ENCODE measurements at places on chromosomes 2 and 18.

GRCh38 chr2:151111599-151112278 is 149.9 kb downstream of the RBM43 start:
- peak; percentile 52 for DNase-seq

GRCh38 chr2:175624785-175625184 is 377.3 kb downstream of the LNPK start:
- no peak for DNase-seq

DNA sequence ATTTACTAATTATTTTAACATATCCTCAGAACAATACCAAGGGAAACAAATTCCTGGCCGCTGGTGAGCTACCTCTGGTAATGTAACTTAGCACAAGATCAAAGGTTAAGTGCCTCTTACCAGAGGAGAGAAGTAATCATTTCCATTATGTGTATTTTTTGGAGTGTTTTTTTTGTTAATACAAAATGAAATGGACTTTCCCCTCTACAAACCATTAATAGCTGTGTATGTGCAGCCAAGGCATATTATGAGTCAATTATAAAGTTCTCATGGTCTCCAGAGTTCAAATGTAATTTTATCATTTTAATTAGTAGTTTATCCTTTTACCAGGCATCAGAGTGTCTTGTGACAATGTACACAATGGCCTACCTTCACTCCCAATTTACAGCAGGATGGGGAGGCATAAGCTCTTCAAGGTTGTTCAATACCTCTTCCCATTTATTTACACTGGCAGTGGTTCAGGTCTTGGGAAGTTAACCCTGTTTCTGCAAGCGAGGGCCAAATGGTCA is 242.2 kb downstream of the TGIF1 start:
- no peak for DNase-seq

DNA sequence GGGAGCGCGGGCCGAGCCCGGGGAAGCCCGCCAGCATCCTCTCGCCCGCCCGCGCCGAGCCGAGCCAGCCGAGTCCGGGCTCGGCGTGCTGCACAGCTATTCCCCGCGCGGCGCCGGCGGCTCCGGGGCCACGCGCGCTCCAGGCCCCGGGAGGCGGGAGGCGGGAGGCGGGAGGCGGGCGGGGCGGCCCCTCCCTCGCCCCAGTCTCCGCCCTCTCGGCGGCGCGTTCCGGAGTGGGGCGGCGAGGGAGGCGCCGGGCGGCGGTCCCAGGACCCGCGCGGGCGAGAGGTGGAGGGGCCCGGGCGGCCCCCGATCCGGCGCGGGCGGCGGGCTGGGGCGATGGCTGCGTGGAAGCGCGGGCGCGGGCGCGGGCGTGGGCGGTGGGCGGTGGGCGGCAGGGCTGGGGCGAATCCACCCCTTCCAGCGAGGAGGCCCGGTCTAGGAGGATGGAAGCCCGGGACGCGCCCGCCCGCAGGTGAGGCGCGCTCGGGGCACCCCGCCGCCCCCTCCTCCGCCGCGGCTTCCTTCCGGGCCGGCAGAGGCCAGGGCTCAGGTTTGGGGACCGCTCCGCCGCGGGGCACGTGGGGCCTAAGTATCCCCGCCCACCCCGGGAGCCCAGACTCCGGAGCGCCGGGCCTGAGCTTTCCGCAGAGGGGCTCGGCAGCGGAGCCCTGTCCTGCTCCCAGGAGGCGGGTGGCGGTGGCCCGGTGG is at the start of gene ADCY3:
Gene ADCY3 (minus strand): TSS at position 140 of the 711 bp plus-strand sequence. CDS start 1,250 bp downstream, outside the sequence.
- peak; percentile 49 for DNase-seq

- DNase-seq, result peak; percentile 52
Observed at GRCh38 chr2:141392517-141393213, 738.2 kb downstream of the LRP1B start.

- DNase-seq, result peak; percentile 75
Observed at GRCh38 chr2:9095690-9096089, 92.2 kb upstream of the MBOAT2 start.

GRCh38 chr2:181602017-181602416 is 54.9 kb downstream of the CERKL start:
- no peak for DNase-seq

- DNase-seq, result no peak
Observed at GRCh38 chr2:219560037-219560892, 11.1 kb downstream of the OBSL1 start.

DNA sequence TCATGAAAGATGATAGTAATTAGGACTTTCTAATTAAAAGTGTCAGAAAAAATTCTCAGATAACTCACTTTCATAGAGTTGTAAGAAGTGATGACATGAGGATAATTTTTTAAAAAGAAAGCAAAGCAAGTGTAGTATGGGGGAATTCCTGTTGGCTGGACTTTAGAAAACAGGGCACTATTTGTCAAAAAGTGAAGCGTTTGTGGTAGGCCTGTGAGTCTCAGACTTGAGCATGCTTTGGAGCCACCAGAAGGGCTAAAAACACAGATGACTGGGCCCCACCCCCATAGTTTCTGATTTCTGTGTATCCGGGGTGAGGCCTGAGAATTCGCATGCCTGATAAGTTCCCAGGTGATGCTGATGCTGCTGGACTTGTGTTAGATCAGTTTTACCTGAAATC is 222.6 kb upstream of the LRRTM1 start:
- no peak for DNase-seq

GRCh38 chr2:27958711-27959378 is 68.3 kb downstream of the BABAM2 start:
- no peak for DNase-seq

GRCh38 chr2:77169426-77169825 is 352.8 kb downstream of the LRRTM4 start:
- no peak for DNase-seq

- peak; percentile 61 for DNase-seq
Observed at GRCh38 chr2:40113272-40113968, 334.4 kb upstream of the THUMPD2 start.

GRCh38 chr2:219522111-219523030 is 8.1 kb downstream of the ASIC4 start:
- DNase-seq, result peak; percentile 74

- DNase-seq, result no peak
Observed at GRCh38 chr2:222912117-222912516, 51.3 kb downstream of the ACSL3 start.

DNA sequence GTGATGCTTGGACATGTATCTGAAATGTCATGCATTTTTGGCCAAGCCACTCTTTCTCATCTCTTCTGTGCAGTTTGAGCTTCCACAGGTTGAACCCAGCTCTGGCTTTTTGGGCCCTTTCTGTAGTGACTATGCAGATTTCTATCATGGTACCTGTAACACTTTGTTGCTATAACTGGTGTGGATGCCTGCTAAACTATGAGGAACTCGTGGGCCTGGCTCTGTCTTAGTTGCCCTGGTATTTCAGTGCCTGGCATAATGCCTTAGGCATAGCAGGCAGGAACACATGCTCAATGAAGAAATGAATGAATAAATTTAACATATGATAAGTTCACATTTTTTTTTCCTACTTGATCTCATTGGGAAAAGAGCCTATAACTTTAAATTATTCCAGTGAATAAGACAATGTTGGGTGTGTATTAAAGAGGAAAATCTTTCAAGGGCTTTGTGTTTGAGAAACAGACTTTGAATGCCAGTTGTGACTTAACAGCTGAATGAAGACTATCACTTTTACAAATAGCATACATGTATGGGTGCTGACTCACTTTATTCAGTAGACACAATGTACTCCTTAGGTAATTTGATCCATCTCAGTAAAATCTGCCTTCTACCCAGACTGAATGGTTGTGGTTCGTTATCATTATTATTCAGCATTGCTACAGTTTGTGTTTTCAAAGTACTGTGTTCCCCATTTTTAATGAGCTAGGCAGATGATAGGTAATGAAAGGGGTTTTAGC is 86.4 kb upstream of the MAP4K3 start:
- peak; percentile 90 for DNase-seq

- peak; percentile 61 for DNase-seq
Observed at GRCh38 chr2:144456680-144457079, 63.2 kb downstream of the ZEB2 start.

- DNase-seq, result peak; percentile 91
Observed at GRCh38 chr18:4455113-4455811, at the start of gene DLGAP1. Gene DLGAP1 (minus strand): TSS chr18:4455307.

- peak; percentile 76 for DNase-seq
Observed at GRCh38 chr2:197911667-197912066, 107.3 kb downstream of the PLCL1 start.

- peak; percentile 63 for DNase-seq
Observed at GRCh38 chr2:36672199-36672598, 24.3 kb upstream of the VIT start.

DNA sequence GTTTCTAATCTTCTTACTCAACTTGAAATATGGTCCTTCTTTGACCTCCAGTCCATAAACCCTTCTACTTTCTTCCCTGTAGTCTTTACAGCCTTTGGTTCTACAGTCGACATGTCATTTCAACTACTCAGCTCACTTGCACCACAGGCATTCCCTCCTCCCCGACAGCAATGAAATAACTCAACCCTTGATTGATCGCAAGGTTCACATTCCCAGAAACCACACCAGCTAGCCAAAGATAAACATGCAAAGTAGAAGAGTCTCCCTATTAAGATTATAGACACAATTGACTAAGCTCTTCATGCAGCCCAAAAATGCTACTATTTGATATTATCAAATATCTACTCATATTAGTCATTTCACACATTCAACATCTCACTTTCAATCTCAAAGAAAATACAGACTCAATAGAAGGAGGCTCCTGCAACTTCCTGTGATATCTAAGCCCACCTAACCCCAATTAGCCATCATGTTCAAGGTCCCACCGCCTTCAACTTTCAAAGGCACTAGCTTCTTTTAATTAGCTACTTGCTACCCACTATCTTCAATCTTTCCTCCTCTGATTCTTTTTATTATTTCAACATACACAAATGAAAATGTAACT is 50.8 kb downstream of the RTTN start:
- peak; percentile 92 for DNase-seq

- no peak for DNase-seq
Observed at GRCh38 chr18:12479982-12480381, 72.3 kb downstream of the PRELID3A start.

DNA sequence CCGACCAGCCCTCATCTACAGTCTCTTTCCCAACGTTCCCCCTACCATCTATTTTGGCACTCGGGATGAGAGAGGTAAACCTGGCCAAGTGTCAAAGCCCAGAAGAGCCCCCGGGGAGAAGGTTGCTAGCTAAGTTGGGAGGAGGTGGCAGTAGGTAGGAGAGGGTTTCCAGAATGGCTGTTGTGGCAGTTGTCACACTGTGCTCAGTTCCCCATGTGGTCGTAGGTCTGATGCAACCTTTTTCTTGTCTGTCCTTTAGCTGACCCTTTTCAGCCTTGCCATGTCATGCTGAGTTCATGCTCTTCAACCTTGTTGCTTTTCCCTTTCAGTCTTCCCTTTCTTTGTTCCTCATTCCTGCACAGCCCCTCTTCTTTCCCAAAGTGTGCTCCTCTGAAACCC is 34.5 kb downstream of the TTLL4 start:
- DNase-seq, result no peak

DNA sequence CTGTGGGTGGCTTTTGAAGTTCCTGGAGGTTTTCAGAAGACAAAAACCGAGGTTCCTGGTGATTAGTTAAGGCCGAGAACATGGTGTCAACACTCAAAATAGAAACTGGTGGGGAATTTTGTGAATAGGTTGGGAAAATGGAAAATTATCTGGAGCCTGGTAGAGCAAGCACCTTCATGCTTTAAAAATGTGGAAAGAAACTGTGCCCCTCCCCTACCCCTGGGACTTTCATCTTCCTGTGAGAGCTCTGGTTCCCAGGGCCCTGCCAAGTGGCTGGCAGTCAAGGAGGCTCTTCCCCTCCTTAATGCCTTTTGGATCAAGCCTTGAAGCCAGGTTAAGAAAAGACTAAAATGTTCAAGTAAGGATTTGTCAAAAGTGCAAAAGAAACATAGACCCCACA is 1.9 kb upstream of the CRACDL start:
- DNase-seq, result no peak

- DNase-seq, result no peak
Observed at GRCh38 chr2:195548198-195548940, 108.7 kb upstream of the SLC39A10 start.

- DNase-seq, result peak; percentile 55
Observed at GRCh38 chr2:227456772-227457171, 15.2 kb upstream of the AGFG1 start.

- no peak for DNase-seq
Observed at GRCh38 chr2:241799522-241800197, 9.3 kb upstream of the NEU4 start.

DNA sequence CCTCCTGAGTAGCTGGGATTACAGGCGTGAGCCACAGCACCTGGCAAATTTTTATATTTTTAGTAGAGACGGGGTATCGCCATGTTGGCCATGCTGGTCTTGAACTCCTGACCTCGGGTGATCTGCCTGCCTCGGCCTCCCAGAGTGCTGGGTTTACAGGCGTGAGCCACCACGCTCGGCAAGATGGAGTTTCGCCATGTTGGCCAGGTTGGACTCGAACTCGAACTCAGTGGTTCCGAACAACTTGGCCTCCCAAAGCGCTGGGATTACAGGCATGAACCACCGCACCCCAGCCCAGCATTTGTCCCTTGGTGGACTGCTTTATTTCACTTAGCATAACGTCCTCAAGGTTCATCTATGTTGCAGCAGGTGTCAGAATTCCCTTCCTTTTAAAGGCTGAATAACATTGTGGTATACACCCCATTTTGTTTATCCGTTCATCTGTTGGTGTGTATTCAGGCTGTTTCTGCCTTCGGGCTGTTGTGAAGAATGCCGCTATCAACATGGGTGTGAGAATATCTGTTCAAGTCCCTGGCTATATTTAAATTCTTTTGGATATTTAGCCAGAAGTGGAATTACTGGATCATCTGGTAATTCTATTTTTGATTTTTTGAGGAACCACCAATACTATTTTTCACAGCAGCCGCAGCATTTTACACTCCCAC is 1.2 kb upstream of the CENPA start:
- no peak for DNase-seq

Measured in astrocyte of the hippocampus (primary cell).